ENCODE measurements at places on chromosomes 11 and 22.
A peak's percentile ranks its signal among the peaks of the same experiment; 100 is the strongest.

DNA sequence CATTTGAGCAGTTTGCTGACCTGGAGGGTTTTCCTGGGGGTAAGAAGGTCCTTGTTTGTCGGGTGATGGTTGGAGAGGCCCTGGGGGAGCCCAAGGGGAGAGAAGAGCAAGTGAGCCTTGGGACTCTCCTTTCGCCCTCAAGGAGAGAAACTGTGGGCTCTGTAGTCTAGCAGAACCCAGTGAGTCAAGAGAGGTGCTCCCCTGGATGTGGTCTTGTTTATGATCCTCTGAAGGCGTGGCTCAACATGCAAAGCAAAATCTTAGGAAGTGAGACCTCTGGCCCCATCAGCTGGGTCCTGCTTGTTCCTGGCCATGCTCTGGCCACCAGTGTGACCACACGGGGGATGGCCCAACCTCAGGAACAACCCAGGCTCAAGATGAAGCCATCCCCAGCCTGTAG lies 66.5 kb upstream of the ALX4 start:
- no peak for ATAC-seq

- no peak for ATAC-seq
These were observed 97.2 kb upstream of the BLID start for GRCh38 chr11:122213171-122213570.

DNA sequence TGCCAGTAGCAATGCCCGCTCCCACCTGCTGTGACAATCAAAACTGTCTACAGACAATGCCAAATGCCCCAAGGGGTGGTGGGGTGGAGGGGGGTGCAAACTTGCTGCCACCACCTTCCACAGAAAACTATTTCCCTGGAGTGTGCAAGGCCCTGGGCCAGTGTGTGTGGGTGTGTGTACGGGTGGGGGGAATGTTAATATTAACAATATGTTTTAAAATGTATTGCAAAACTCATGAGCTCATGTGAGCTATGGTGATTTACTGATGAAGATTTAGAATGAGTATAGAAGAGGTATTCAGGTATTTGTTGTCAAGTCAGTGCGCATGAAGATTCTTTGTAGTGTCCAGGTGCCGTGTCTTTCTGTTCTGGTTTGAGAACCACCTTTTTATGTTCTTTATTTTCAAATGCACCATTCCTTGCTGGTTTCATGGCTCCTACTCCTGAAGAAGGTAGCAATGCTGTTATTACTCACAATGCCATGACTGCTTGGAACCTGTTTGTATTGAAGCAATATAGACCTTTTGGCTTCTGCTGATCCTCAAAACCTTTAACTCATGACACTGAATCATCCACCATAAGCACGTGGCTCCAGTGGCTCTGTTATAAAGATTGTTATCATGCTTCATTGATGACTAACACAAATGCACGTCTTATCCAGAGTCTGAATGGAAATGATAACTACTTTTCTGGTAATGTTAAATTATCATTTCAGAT lies 29.9 kb upstream of the AQP11 start:
- ATAC-seq, result peak; percentile 91

- peak; percentile 62 for ATAC-seq
These were observed 1348.2 kb upstream of the RAG2 start for GRCh38 chr11:37946155-37946766.

GRCh38 chr11:94169516-94169915 lies 40.9 kb downstream of the PANX1 start:
- no peak for ATAC-seq

- ATAC-seq, result no peak
These were observed 355.2 kb downstream of the SOX6 start for GRCh38 chr11:16001044-16001568.

DNA sequence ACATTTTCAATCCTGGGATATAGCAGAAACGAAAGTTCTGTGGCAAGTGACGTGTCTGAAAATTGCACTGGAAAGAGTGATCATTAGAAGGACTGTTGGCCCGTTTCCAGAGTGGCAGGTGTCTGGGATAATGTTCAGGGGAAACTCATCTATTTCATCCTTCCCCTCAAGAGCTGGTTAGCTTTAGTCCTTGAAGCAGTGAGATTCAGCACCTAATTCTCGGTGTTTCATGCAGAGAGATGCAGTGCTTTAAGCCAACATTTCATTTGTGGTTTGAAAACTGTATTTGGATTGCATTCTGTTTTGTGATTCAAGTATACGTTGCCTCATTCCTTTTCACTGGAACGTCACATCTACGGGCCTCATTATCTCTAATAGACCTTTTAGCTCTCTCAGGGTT lies 205.0 kb upstream of the RAG2 start:
- no peak for ATAC-seq

DNA sequence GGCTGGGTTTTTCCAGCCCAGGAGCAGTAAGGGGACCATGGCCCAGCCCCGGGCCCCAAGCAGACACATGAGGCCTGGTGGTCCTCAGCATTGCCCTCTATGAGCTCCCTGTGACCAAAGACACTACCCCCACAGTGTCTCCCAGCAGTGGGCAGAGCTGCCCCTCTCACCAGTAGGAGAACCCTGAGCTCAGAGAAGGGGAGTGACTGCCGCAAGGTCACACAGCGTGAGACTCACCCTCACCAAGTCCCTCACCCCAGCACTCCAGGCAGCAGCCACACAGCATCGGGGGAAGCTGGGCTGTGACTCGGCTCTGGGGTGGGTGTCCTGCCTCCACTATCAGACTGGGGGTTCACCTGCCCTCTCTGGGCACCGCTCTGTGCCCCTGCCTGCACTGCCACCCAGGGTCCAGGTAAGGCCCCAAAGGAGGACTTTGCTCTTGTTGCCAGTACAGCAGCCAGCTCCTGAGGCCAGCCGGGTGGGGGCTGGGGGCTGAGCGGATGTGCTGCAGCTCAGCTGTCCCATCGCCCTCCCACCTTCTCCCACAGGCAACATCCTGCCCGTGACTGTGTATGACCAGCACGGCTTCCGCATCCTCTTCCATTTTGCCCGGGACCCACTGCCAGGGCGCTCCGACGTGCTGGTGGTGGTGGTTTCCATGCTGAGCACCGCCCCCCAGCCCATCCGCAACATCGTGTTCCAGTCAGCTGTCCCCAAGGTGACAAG lies 7.9 kb upstream of the SH3BP1 start:
- ATAC-seq, result no peak

- no peak for ATAC-seq
These were observed 31.0 kb upstream of the HSD17B12 start for GRCh38 chr11:43649501-43649900.

GRCh38 chr22:41178425-41178975 lies 26.6 kb upstream of the L3MBTL2 start:
- no peak for ATAC-seq

- ATAC-seq, result no peak
These were observed 69.1 kb downstream of the FCHSD2 start for GRCh38 chr11:73072935-73073481.

- ATAC-seq, result peak; percentile 69
These were observed 247.3 kb downstream of the NXPE2 start for GRCh38 chr11:114925591-114925990.

Data from motor neuron (in vitro differentiated cells).